ENCODE measurements at places on chromosomes 11 and 22.

- no peak for DNase-seq
Observed at GRCh38 chr11:126483621-126484195, 128.2 kb downstream of the ST3GAL4 start.

GRCh38 chr22:28983788-28984441 lies 77.7 kb downstream of the C22orf31 start:
- no peak for DNase-seq

GRCh38 chr22:49622241-49623105 lies 205.2 kb downstream of the BRD1 start:
- no peak for DNase-seq

DNA sequence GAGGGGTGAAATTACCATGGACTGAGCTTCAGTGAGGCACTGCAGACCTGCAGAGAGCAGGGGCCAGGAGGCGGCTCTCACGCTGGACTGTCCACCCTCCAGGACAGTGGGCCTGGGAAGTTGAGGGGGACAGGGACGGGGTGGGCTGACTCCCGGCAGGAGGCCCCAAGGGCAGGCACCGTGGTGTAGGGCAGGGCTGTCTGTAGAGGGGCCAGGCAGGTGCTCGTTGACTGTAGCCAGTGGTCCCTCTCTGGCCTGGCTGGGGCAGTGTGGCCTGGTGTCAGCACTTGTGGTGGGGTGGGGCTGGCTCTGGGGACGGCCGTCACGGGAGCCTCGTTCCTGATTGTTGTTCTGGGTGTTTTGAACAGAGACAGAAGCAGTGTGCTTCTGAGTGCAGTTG lies 46.4 kb downstream of the MUC6 start:
- DNase-seq = no peak

- no peak for DNase-seq
Observed at GRCh38 chr11:76049511-76049910, 156.8 kb downstream of the WNT11 start.

GRCh38 chr11:45543808-45544422 lies 121.5 kb downstream of the CHST1 start:
- peak; percentile 5 for DNase-seq

DNA sequence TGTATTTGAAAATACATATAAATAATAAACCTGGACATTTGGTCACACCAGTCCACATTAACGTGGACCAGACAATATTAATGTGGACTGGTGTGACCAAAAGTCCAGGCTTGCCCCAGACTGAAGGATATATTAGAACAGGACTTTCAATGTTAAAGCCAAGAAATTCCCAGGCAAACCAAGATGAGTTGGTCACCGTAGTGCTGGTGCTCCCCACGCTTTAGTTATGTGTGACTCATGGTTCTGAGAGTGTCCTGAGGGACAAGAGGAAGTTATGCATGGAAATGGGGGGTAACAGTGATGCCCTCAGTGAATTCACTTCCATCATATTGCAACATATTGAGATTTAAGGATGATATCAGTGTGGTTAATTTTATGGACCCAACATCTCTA lies 31.4 kb downstream of the POU2AF1 start:
- no peak for DNase-seq

- DNase-seq = no peak
Observed at GRCh38 chr11:117945047-117945810, 16.0 kb upstream of the TMPRSS13 start.

DNA sequence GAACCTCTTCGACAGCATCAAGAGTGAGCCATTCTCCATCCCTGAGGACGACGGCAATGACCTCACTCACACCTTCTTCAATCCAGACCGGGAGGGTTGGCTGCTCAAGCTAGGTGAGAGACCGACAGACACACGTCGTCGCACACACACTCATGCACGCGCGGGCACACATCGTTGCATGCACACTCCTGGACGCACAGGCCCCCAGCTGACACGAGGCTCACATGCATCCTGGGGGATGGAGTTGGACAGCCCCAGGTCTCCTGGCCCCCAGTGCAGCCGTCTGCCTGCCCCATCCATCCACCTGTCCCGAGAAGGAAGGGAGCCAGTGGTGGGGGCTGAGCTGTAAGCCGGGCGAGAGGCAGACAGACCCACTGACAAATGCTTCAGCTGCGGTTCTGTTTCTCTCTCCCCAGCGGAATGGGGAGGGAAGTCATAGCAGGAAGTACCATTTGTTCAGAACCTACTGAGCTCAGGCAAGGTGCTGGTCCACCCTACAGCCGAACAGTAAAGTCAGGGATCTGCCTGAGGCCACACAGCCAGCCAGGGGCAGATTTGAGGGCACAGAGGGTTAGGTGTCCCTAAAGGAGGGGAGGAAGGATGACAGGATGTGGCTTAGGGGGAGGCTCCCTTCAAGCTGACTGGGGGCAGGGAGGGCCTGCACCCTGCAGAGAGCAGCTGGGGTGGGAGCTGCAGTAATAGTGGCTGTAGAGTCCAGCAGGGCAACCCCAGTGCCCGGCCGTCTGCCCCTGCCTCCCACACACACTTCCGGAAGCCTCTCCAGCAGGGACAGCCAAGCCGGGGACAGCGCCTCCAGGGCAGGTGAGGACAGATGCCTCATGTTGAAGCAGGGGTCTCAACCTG lies 27.1 kb downstream of the CYTH4 start:
- peak; percentile 58 for DNase-seq

- DNase-seq = peak; percentile 58
Observed at GRCh38 chr22:46737105-46737975, 712 bp downstream of the CERK start.

- no peak for DNase-seq
Observed at GRCh38 chr11:73532310-73532709, 65.6 kb downstream of the FAM168A start.

GRCh38 chr11:31412946-31413345 lies 43.3 kb downstream of the DNAJC24 start:
- no peak for DNase-seq

DNA sequence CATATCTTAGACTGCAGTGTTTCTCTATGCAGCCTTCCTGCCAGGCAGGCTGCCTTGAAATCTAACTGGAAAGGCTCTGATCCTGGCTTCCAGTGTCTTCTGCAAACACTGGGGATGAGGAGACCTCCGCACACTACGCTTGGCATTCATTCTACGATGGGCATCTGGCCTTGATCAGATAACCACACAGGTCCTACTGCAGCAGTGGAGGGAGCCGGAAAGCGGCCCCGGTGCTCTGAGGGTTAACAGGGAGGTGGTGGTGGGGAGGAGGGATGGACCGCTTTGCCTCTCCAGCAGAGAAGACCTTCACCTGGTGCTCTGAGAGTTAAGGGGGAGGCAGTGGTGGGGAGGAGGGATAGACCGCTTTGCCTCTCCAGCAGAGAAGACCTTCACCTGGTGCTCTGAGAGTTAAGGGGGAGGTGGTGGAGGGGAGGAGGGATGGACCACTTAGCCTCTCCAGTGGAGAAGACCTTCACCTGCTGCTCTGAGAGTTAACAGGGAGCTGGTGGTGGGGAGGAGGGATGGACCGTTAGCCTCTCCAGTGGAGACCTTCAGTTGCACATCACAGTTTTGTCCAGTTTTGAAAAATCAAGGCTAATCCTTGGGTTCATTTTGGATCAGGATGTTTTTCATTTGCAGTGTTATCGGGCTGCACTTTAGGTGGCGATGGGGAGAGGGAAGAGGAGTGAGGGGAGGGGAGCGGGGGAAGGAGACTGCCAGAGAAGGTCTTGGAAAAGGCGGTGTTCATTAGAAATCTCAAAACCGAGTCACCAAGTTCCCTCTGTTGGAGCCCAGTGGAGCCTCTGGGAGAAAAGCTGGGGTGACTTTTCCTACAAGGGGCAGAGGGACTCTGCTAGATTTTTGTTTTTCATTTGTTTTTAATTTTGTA lies 5.6 kb downstream of the GAL start:
- DNase-seq = no peak

DNA sequence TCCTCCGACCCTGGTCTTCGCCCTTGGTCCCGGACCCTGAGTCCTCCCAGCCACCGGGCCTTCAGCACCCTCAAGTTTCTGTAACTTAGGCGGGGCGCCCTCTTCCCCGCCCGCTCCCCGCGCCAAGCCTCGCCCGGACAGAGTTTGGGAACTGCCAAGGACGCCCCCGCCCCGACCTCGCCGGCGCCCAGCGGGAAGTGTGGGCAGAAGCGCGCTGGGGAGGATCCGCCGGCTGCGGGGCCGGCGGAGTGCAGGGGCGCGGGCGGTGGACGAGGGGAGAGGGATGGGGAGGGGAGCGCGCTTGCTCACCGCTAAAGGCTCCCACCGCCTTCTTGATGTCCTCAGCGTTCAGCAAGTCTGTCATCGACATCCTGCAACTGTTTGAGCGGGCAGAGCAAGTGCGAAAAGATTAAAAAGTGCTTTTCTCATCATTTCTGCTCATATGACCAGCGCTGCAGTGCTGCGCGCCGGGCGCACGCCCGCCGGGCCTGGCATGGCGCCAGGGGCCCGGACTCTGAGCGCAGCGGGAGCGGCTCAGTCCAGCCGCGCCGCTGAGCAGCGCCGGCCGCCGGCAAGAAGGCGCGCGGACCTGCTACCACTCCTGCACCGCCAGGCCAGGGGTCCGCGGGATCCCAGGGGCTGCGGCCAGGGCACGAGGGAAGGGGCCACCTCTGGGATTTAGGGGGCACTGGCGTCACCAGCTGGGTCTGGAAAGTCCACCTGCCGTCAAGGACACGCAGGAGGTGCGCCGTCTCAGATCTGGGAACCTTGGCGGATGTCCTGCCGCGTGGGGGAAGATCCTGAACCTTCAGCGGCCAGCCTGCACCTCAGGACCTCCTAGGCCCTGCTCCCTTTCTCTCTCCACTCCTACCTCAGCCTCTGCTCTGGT lies at the start of gene PVALB:
Gene PVALB (minus strand): TSS at position 400 of the 889 bp plus-strand sequence. CDS start 30 bp downstream, at position 370.
- DNase-seq = no peak

GRCh38 chr22:20312396-20313191 lies 7.3 kb downstream of the DGCR6L start:
- no peak for DNase-seq

DNA sequence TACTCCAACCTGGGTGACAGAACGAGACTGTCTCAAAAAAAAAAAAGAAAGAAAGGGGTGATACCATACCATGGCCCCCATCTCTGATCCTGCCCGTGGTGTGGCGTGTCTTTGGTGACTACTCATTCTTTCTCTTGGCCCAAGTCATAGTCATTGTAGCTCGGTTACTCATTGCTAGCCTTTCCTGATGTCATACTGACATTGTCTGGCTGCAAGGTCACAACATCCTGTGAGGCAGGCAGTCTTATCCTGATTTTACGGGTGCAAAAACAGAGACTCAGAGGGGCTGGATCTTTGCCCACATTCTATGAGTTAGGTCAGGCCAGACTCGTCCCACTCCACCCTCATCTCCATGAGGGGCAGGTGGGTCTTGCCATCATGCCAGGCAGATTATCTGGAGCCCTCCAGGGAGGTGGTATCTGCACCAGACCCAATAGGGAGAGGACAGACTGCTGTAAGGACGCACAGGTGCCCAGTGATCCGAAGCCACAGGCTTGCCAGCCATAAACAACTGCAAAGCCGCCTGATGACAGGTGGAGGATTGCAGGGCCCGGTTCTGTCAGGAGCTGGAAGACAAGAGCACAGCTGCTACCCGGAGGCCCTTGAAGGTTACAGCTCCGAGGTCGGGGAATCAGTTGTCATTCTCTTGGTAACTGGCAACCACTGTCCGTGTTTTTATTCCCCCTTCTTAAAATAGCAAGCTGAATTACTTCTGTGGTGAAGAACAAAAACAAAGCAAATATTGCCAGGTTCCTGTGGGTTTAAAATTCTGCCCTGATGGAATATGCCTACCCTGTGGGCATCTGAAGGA lies 13.8 kb downstream of the TOM1 start:
- DNase-seq = no peak

GRCh38 chr11:88249706-88250105 lies 74.5 kb upstream of the RAB38 start:
- DNase-seq = no peak

DNA sequence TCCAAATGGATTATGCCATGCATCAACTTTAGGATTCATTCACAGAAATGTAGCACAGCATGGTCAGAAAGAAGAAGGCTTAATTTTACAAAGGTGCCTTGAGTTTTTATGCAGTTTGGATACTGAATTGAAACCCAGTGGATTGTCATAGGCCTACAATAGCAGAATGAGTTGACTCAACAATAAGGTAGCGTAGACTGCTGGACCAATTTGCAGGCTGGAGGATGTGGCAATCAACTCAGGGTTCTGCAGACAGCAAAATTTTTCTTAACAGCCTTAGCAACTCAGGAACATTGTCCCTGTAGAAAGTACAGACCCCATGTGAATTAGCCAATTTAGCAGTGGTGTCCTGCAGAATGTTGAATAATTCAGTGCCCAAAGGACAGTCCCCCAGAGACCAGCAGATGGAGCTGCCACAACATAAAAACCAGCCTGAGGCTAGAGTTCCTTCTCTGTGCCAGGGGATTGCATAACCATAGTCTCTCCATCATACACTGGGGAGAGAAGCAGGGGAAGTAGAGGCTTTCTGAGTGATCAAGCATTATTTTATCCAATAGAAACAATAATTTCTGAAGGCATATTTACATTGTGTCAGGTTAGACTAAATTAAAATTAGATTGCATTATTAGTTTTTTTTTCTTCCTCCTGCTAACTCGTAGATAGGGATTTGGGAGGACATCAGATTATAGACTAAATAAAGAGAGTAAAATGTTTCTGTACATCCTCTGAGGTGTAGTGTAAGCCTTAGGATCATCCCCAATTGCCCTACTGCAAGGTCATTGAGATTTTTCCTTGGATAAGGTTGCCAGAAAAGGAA lies 20.3 kb upstream of the MRPL17 start:
- no peak for DNase-seq

DNA sequence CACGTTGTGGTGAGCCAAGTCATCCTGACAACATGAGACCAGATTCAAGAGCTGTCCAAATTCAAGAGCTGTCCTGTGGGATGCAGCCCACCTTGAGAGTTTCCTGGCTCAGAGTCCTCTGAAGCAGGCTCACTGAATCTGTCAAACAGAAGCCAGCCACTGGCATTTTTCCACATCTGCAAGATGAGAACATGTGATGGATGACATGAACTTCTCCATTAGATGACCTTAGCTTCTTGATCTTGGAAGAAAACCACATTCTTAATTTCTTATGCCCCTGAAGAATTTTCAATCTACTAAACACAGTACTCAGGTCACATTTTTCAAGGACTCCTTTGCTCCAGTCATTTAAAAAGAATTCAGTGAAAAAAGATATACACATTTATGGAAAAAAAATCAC lies 291.0 kb downstream of the GUCY1A2 start:
- no peak for DNase-seq

GRCh38 chr22:24040946-24041345 lies 29.8 kb downstream of the CABIN1 start:
- DNase-seq = no peak

DNA sequence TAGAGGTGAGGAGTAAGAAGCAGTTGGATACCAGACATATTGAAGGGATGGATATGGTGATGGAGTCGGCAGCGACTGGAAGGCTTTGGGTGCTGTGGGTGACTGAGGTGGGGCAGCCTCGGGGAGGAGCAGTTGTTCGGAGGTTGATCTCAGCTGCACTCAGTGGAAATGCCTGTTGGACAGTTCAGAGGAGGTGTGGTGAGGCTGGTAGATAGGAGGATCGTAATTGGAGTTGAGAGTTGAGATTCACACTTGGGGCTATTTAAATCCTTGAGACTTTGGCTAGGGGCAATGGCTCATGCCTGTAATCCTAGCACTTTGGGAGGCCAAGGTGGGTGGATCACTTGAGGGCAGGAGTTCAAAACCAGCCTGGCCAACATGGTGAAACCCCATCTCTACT lies 6.9 kb downstream of the OTUB1 start:
- no peak for DNase-seq

Data from activated naive CD8-positive, alpha-beta T cell treated with anti-CD3 and anti-CD28 coated beads, Interleukin-2, amount 50 U/mL, for 24 hours (primary cell).